Thoracic aorta endothelial cell (primary cell): ENCODE measurements at places on chromosomes 5 and 9. TPM values are rescaled to one million over a fixed set of nuclear protein-coding genes. Genes with fewer than 3 reads are reported as not detected.

RNF183 gene
- total RNA-seq, result not detected in 2 replicates

ZFP37 gene
- total RNA-seq, result 1.1 and 1.6 TPM in 2 replicates

SLC35A4 gene
- total RNA-seq, result 28.6 and 34.2 TPM in 2 replicates

SMIM33 gene
- 0.13 TPM in 1 of 2 replicates, not detected in the other for total RNA-seq

PCDHB4 gene
- total RNA-seq, result 0.07 and 0.13 TPM in 2 replicates

CDKN2B-AS1 gene
- 1.2 and 1.4 TPM in 2 replicates for total RNA-seq

ORM2 gene
- total RNA-seq, result not detected in 2 replicates

SLC25A48 gene
- total RNA-seq, result not detected in 2 replicates

IFNA2 gene
- not detected in 2 replicates for total RNA-seq

SNAPC3 gene
- 62.1 and 62.4 TPM in 2 replicates for total RNA-seq

NUDT2 gene
- total RNA-seq, result 9.7 and 32.8 TPM in 2 replicates

FGF10 gene
- total RNA-seq, result not detected in 2 replicates

ADGRD2 gene
- total RNA-seq, result not detected in 2 replicates

RMND5B gene
- total RNA-seq, result 27.3 and 36.3 TPM in 2 replicates

GNG10 gene
- 88.7 and 90.4 TPM in 2 replicates for total RNA-seq

IL9 gene
- total RNA-seq, result not detected in 2 replicates

RNF208 gene
- 0.13 and 0.43 TPM in 2 replicates for total RNA-seq

GLRX gene
- 8.3 and 15.6 TPM in 2 replicates for total RNA-seq

SH3TC2 gene
- total RNA-seq, result 8.8 and 9.0 TPM in 2 replicates

CNTFR gene
- not detected in 2 replicates for total RNA-seq

BHMT2 gene
- total RNA-seq, result 0.13 and 0.22 TPM in 2 replicates

OBP2B gene
- total RNA-seq, result not detected in 2 replicates

TMEFF1 gene
- total RNA-seq, result 4.1 and 6.2 TPM in 2 replicates

CACNA1B gene
- 0.13 and 0.14 TPM in 2 replicates for total RNA-seq

PCDHB10 gene
- total RNA-seq, result 0.22 and 0.66 TPM in 2 replicates

PPP3R2 gene
- total RNA-seq, result not detected in 2 replicates

LCN15 gene
- not detected in 2 replicates for total RNA-seq

GABRA1 gene
- not detected in 2 replicates for total RNA-seq

OTP gene
- not detected in 2 replicates for total RNA-seq

SGCD gene
- under 0.01 TPM in 2 replicates for total RNA-seq

MZB1 gene
- 0.07 TPM in 1 of 2 replicates, not detected in the other for total RNA-seq

SLC2A6 gene
- total RNA-seq, result 19.0 and 33.8 TPM in 2 replicates

LRRC19 gene
- total RNA-seq, result not detected in 2 replicates

CDH9 gene
- not detected in 2 replicates for total RNA-seq

C1QTNF2 gene
- not detected in 2 replicates for total RNA-seq

HMMR gene
- total RNA-seq, result 53.1 and 75.2 TPM in 2 replicates

LHX6 gene
- under 0.01 and 0.29 TPM in 2 replicates for total RNA-seq
